ENCODE measurements at places on chromosomes 12 and 14. TPM values are rescaled to one million over a fixed set of nuclear protein-coding genes. Genes with fewer than 3 reads are reported as not detected.

MYF5 gene
- not detected for total RNA-seq

OR4N2 gene
- not detected for total RNA-seq

SIRT4 gene
- total RNA-seq = 0.65 TPM

CIROP gene
- not detected for total RNA-seq

HCAR3 gene
- not detected for total RNA-seq

WSCD2 gene
- total RNA-seq = not detected

PRIMA1 gene
- 0.47 TPM for total RNA-seq

RTL1 gene
- 0.27 TPM for total RNA-seq

KCNA1 gene
- not detected for total RNA-seq

MIPOL1 gene
- total RNA-seq = 2.8 TPM

SLC5A8 gene
- not detected for total RNA-seq

JKAMP gene
- total RNA-seq = 66.4 TPM

ART4 gene
- not detected for total RNA-seq

RASAL1 gene
- total RNA-seq = 0.27 TPM

CD9 gene
- total RNA-seq = 241 TPM

TCTN2 gene
- total RNA-seq = 13.7 TPM

ERC1 gene
- 18.4 TPM for total RNA-seq

BRF1 gene
- 23.7 TPM for total RNA-seq

PCED1B gene
- total RNA-seq = 15.9 TPM

GALNT8 gene
- not detected for total RNA-seq

P2RX2 gene
- total RNA-seq = not detected

SAV1 gene
- total RNA-seq = 23.8 TPM

RIC8B gene
- 8.2 TPM for total RNA-seq

NPFF gene
- total RNA-seq = not detected

KDM5A gene
- total RNA-seq = 24.7 TPM

STYK1 gene
- total RNA-seq = 0.11 TPM

CCDC38 gene
- total RNA-seq = 0.12 TPM

HOTAIR gene
- total RNA-seq = 0.12 TPM

GLI1 gene
- total RNA-seq = 4.5 TPM

RESF1 gene
- 18.0 TPM for total RNA-seq

TSHR gene
- total RNA-seq = not detected

PLEKHH1 gene
- total RNA-seq = 2.7 TPM

SPIC gene
- total RNA-seq = not detected

NT5DC3 gene
- total RNA-seq = 32.8 TPM

NGDN gene
- 61.6 TPM for total RNA-seq

OTUB2 gene
- total RNA-seq = 2.9 TPM

TIMELESS gene
- 36.9 TPM for total RNA-seq

PTPRB gene
- total RNA-seq = 0.77 TPM

PTPRO gene
- 0.09 TPM for total RNA-seq

CLEC4D gene
- not detected for total RNA-seq

ADCY6 gene
- total RNA-seq = 12.2 TPM

SLC6A15 gene
- total RNA-seq = 3.2 TPM

Measured in A549 treated with dexamethasone at 1 μM for 4 hours (cell line).